Stimulated activated CD4-positive, alpha-beta T cell treated with anti-CD3 and anti-CD28 coated beads, Interleukin-1b, Interleukin-23, amount 100 ng/mL, for 1 hour (primary cell): ENCODE measurements at places on chromosomes 3 and 15.

DNA sequence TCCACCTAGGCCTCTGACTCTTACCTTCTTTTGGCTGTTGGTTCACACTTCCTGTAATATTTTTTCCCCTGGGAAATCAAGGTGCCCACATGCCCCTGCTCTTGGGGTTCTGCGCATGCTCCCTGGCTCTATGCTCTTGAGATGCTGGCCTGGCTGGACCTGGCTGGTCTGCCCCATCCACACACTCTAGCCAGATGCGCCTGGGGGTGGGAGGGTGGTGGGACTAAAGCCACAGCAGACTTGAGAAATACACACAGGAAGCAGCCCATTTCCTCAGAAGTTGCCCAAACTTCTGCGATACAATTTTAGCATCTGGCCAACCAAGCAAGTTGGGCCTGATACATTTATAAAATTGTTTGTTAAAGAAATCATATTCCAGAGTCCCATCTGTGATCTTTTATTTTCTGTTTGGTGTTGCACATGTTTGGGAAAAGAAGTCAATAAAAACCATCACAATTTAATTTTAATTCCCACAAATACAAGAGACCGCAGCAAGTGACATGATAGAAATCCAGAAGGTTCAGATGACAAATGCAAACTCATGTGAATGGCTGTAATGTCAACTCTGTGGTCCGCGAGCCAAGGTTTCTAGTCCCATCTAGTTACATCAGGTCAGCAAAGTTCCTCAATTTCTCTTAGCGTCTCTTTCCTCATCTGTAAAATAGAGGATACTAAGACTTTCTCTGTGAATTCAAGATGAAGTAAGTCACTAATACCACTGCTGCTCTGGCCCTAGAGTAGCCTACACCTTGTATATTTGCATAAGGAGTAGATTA lies 55.9 kb upstream of the MEF2A start:
- DNase-seq: no peak

DNA sequence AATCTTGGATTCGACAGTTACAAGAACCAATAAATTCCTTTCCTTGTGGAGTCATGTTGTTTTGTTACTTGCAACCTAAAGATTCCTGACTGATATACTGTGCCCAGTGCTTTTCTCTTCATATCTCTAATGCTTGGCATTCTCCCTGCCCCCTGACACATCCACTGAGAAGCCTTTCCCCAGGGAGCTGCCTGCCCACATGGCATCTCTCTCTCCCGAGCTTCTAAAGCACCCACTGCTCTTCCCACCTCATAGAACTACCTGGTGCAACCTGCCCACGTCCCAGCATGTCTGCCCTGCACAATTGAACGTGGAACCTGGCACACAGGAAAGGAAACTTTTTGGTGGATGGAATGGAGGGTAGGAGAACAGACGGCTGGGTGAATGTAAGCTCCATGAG lies 6.8 kb downstream of the CYP8B1 start:
- no peak for DNase-seq

DNA sequence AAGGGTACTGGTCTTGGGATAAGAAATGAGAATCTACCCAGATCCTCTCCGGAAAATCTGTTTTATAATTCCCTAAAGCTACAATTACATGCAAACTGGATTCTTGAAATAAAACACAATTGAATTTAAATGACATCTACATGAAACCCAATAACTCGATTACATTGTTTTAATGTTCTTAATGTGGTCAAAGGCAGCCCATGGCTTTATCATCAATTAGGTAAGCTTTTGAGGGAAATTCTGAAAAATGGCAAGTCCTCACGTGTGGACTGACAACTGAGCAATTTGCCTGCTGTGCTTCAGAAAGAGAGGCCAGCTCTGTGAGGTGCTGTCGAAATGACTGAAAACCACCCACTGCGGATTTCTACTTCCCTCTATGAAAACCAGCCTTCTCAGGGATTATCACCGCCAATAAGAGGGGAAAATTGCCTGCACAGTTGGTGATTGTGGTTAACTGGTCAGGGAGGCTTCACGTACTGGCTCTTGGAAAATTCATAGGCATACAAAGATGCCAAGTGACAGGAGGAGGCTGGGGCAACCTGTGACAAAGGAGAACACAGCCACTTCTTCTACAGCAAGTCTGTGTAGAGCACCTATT lies 200.8 kb upstream of the SLCO3A1 start:
- no peak for DNase-seq

GRCh38 chr15:48722764-48723661 lies 77.5 kb upstream of the FBN1 start:
- DNase-seq: no peak

GRCh38 chr3:60528651-60529050 lies 722.6 kb downstream of the FHIT start:
- no peak for DNase-seq

GRCh38 chr15:39230205-39230907 lies 350.5 kb upstream of the THBS1 start:
- no peak for DNase-seq

GRCh38 chr3:177746337-177746933 lies 549.2 kb upstream of the TBL1XR1 start:
- no peak for DNase-seq

DNA sequence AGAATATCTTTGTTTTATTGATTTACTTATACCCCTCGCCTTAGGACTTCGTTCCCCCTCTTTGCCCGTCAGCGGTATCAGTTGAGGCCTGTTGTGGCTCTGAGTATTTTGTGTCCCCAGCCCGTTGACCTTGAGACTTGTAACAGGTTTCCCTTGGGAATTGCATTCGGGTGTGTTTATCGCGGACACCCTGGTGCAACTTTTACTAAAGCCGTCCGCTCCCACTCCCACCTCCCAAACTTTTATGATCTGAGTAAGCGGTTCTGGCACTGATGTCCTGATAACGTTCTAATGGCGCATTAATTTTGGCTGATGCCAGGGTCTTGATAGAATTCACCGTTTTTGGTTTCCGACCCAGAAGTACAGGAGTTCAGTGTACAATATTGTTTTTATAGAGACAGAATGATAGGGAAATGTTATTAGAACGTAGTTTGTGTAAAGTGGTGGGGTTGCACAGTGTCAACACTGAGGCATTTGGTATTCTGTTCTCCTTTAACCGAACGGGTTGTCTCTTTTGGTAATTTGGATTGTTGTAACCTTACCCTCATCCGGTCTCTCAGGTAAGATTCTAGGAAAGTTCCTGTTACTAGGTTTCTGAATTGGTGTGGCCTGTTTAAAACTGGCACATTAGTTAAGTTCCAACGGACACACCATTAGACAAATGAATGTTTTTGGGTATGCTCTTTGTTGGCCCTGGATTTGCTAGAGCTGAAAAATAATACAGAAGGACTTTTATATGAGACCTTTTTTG lies 47.8 kb downstream of the OIP5 start:
- no peak for DNase-seq

DNA sequence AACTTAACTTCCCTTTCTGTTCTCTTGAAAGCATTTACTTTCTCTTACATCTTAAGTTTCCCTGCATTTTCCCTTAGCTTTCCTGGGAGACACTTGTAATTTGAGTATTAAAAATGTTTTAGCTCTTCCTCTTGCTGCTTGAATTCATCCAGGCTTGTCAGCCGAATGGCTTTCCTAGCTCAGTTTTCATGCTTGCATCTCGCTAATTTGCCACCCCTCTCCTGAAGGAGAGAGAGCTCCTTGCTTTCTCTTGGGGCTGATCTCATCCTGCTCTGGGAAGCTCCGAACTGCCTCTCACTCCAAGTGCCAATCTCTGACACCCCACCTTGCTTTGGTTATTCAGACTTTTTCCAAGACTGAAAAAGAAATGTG lies 374.6 kb upstream of the TBL1XR1 start:
- DNase-seq: no peak

- no peak for DNase-seq
These were observed 61.6 kb downstream of the OTOL1 start for GRCh38 chr3:161558236-161558635.

GRCh38 chr3:130895690-130896488 lies 2.0 kb downstream of the ATP2C1 start:
- DNase-seq: no peak

DNA sequence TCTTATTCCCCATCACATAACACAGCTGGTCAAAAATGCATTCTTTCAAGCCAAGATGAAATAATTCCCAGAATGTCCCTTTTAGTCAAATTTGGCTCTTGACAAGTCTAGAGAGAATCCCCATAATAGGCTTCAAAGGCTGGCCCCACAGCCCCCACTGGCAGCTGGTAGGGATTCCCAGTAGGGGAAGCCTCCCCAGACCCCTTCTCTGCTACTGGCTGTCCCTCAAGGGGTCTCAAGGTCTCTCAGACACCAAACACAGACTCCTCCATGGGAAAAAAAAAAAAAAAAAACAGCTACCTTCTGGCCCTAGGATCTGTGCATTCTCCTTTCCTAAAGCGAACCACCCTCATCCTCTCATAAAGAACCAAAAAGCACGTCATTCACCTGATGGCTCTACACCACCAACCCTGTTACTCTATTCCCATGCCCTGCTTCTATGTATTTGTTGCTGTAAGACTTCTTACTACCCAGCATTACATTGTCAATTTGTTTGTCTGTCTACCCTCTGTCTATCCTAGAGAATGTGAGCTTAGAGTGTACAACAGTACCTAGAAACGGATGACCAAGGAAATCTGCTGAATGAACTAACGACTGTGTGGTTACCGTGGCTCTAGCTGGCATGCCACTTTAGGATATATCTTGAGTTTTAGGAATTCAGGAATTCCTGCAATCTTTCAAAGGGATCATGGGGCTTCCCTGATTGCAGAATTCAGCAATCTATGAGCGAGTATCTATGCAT lies 164.1 kb upstream of the NSMCE3 start:
- DNase-seq: no peak

DNA sequence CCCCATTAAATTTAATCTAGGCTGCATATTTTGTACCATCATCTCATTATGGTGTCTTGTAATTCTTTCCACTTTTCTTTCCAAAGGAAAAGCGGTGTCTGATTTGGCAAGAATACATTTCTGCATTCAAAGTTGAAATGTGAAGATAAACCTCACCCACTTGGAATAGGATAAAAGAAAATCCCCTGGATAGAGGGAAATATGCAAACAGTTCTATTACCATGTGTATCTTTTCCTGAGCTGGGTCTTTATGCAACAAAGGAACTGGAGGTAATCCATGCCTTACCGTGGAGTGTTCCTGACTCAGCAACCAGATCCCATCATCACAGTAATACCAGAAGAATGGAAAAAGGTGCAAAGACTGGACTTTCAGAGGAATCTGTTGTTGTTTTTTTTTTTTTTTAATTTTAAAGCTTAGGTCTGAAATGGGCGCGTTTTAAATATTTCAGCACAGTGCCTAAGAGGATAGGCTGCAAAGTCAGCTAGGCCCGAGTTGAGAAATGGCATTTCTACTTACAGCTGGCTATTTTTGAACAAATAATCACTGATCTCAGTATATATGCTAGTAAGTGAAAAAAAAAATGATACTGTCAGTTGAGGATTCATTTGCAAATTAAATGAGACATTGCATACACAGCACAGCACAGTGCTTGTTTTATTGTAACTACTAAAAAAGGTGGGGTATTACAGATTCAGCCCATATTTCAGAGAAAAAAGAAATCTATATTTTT lies 55.5 kb upstream of the ADAMTS9 start:
- DNase-seq: no peak

DNA sequence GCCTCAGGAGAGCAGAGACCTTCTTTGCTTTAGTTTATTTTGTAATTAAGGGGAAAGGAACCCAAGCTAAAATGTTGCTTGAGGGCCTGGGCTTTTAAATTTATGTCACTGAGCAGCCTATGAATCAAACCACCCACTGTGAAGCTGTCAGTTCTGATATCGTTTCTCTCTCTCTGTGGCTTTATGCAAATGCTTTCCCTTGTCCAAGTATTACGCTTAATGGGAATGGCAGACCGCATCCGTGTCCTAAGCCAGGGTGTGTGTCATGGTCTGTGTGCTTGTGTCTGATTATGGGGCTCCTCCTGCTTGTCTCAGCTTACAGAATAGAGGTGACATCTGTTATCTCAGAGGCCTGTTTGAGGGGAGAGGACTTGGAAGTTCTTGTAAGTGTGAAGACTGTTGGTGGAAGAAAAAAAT lies 82.4 kb downstream of the EBLN2 start:
- no peak for DNase-seq

GRCh38 chr3:29255854-29256696 lies 24.8 kb upstream of the RBMS3 start:
- DNase-seq: no peak

GRCh38 chr15:74716651-74717050 lies 8.7 kb downstream of the CYP1A1 start:
- DNase-seq: no peak

GRCh38 chr3:57164217-57164656 lies 916 bp downstream of the IL17RD start:
- DNase-seq: no peak

GRCh38 chr3:158430448-158430847 lies 140.5 kb upstream of the MLF1 start:
- no peak for DNase-seq

DNA sequence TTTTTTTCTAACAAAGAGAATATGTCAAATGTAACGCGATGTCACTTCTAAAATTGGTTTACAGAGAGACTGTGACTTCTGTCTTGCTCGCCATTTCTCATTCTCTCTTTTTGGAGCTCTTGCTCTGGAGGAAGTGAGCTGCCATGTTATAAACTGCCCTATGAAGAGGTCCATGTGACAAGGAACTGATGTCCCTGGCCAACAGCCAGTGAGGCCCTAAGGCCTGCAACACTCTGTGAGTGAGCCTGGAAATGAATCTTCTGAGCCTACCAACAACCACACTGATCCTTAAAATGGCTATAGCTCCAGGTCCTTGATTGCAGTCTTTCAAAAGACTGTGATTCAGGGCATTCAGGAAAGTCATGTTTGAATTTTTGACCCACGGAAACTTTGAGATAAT lies 49.9 kb downstream of the NMD3 start:
- DNase-seq: no peak

GRCh38 chr15:74865316-74865715 lies 7.8 kb downstream of the SCAMP2 start:
- no peak for DNase-seq

GRCh38 chr15:100253640-100254039 lies 88.1 kb downstream of the ADAMTS17 start:
- DNase-seq: no peak

GRCh38 chr3:51916418-51916817 lies 13.3 kb upstream of the IQCF1 start:
- no peak for DNase-seq

DNA sequence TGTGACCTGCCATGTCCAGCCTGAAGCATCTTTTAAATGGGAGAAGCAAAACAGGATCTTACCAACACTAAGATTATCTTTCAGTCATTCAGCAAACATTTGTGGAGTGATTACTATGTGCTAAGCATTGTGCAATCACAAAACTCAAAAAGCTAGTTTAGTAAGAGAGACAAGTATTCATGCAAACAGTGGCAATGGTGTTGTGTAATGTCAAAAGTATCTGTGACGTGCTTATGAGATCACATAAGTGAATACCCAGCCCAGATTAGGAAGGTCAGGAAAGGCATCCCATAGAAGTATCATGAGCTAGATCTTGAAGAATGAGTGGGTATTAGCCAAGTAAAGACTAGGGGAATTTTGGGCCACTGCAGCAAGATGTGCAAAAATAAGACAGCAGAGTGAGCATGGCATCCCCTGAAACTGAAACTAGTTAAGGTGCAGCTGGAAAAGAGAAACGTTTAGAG lies 32.1 kb downstream of the SEC62 start:
- DNase-seq: no peak
